Activated T-cell treated with anti-CD3 and anti-CD28 coated beads, Interleukin-2, amount 50 U/mL, for 72 hours (primary cell): ENCODE measurements at places on chromosomes 4 and X.

GRCh38 chr4:122548452-122548851 is 72.4 kb downstream of the IL21 start:
- no peak for DNase-seq

GRCh38 chr4:38939165-38939564 is 71.6 kb downstream of the FAM114A1 start:
- no peak for DNase-seq

DNA sequence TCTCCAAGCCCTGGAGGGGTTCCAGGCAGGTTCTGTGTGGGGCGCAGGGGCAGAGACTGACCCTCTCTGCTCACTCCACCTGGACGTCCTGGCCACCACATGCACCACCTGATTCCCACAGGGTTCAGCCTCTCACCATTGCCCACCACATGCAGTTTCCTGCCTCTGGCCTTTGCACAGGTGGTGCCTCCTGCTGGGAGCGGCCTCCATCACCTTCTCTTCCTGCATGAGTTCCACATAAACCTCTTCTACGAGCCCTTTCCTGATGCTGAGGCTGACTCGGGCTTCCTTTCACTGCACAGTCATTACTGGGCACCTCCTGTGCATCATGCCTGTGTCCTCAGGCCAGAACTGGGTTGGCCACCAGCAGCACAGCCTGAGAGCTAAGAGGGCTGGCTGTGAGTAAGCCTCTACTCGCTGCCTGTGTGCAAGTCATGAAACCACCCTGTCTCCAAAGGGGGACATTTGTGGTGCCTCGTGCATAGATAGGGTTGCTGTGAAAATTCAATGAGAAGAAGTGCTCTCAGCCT is 19.9 kb downstream of the MAN2B2 start:
- DNase-seq: no peak

GRCh38 chr4:153518001-153518400 is 51.8 kb downstream of the TMEM131L start:
- no peak for DNase-seq

- no peak for DNase-seq
Measured at GRCh38 chrX:10648614-10649013, 28.2 kb upstream of the MID1 start.

DNA sequence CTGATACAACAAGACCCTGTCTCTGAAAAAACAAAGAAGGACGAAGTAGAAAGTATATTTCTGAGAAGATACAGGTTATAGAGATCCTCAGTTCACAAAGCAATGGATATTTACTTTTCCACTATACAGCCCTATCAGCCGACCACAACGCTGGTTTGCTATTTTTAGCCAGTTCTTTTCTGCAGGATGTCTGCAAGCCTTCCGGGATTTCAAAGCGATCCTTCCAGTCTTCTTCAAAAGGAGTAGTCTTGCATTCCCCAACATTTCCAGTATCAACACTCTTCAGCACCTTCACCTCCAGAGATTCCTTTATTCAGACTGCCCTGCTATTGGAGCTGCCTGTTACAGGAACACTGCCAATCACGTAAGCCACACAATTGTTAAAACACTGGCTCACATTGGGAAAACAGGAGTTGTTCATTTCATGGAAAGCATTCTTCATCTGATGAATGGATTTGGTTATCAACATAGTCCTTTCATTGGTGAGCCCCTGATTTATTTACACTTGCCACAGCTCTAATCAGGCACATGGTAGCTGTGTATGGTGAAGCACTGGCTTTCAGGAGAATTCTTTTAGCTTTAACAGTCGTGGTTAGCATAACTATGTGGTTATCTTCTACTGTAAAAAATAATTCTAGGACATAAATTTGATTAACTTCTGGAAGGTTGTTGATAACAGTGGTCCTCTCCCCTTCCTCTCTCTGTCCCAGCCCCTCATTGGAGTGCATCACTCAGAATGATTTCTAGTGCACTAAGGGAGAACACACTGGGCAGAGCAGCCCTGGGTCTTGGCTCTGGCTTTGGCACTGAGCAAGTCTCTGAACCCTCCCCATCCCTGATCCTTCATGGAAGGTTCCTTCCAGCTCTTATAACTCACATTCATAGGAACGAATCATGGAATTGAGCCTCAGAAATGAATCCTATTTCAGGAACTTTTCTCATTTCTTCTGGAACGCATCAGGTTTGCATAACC is 109.9 kb upstream of the SORBS2 start:
- no peak for DNase-seq

DNA sequence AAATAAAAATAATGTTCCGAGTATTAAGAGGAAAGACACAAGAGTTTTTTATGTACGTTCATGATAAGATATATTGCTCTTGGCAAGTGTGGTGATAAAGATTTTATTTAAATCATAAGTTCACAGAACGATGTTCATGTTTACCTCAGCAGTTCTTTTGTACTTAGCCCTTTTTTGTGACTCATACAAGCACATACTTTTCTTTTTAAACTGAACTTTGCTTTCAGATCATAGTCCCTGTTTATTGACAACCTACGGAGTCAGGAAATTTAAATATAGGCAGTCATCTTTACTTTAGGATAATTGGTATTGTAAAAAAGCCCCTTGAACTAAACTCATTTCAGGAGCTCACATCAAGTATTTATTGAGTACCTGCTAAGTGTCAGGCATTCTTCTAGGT is 1.3 kb upstream of the CTSO start:
- no peak for DNase-seq

GRCh38 chr4:70600977-70601376 is 8.9 kb downstream of the AMBN start:
- no peak for DNase-seq

- DNase-seq: no peak
Measured at GRCh38 chr4:112060212-112060611, 85.0 kb upstream of the FAM241A start.
